ENCODE measurements at places on chromosomes 3 and 15.
A peak's percentile ranks its signal among the peaks of the same experiment; 100 is the strongest.

GRCh38 chr15:94542391-94542790 lies 311.0 kb downstream of the MCTP2 start:
- DNase-seq: no peak

- DNase-seq: no peak
Observed at GRCh38 chr15:41794081-41794480, 19.8 kb downstream of the MAPKBP1 start.

- DNase-seq: no peak
Observed at GRCh38 chr3:116524453-116525210, 79.3 kb upstream of the LSAMP start.

GRCh38 chr3:42214565-42215283 lies 51.3 kb downstream of the CCK start:
- DNase-seq: no peak

DNA sequence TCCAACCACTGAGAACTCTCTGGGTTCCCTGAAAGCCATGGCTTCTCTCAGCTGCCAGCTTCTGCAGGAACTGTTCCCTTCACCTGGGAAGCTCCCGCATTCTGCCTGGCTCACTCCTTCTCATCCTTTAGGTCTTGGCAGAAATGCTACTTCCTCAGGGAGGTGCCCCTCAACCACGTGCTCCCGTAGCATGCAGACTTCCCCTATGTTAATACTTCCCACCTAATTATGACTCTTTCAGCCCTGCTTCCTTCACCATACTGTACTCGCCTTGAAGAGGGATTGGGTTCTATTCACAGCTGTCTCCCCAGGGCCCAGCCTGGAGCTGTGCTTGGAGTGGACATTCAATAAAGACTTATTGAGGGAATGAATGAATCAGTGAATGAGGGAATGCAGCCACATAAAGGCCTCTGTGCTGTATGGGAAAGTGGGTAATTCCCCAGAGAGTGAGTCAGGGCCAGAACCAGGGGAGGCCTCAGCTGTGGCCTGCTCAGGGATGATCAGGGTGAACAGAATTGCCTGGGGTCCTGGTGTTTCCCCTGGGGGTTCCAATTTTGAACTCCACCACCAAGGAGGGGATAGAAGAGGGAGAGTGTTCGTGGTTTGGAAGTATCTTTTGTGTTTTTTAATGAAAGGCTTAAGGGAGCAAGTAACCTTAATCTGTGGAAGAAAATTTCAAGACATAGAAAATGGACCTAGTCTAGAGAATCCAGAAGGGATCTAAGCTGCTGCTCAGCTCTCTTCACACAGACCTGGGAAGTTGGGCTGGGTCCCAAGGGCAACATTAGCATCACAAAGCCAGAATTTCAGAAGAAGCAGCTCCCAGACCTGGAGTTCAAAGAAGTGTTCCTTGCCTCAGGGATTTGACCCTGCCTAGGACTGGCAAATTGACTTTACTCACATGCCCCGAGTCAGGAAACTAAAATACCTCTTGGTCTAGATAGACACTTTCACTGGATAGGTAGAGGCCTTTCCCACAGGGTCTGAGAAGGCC lies 14.6 kb upstream of the FAM107A start:
- no peak for DNase-seq

DNA sequence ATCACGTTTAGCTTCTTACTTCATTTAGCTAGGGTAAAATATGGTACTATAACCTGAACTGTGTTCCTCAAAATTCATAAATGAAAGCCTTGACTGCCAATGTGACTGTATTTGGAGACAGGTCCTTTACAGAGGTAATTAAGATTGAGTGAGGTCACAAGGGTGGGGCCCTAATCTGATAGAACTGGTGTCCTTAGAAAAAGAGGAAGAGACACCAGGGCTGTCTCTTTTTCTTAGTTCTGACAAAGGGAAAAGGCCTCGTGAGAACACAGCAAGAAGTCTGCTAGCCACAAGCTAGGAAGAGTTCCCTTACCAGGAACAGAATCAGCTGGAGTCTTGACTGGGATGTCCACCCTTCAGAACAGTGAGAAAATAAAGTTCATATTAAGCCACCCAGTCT lies 162.7 kb downstream of the GMNC start:
- no peak for DNase-seq

GRCh38 chr3:114026331-114026730 lies 30.0 kb downstream of the CCDC191 start:
- DNase-seq: no peak

DNA sequence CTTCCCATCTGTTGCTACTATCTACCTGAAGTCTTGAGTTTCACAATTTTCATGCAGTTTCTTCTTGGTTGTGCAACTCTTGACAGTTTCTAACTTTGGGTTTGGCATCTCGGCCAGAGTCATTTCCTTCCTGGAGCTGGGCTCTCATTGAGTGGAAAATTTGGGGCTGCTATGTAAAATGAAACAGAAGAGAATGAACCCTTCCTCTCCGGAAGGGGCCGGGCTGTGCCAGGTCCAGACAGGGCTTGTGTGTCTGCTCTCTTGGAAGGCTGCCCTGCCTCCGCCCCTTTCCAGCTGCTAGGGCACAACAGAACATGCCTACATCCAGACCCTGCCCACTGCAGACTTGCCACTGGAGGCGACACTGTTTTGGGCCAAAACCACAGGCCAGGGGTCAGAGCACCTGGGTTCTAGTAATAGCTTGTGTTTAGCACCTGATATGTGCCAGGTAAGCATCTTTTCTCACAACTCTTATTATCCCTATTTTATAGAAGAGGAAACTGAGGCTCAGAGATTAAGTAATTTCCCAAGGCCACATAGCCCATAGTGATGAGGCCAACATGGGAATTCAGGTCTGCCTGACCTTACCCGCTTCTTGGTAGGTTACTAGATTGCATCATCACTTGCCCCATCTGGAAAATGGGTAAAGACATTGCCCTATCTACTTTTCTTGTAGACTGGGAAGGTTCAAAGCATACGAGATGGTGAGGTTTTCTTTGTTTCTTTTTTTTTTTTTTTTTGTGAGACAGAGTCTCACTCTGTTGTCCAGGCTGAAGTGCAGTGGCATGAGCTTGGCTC lies 25.0 kb downstream of the IRAK2 start:
- peak; percentile 74 for DNase-seq

DNA sequence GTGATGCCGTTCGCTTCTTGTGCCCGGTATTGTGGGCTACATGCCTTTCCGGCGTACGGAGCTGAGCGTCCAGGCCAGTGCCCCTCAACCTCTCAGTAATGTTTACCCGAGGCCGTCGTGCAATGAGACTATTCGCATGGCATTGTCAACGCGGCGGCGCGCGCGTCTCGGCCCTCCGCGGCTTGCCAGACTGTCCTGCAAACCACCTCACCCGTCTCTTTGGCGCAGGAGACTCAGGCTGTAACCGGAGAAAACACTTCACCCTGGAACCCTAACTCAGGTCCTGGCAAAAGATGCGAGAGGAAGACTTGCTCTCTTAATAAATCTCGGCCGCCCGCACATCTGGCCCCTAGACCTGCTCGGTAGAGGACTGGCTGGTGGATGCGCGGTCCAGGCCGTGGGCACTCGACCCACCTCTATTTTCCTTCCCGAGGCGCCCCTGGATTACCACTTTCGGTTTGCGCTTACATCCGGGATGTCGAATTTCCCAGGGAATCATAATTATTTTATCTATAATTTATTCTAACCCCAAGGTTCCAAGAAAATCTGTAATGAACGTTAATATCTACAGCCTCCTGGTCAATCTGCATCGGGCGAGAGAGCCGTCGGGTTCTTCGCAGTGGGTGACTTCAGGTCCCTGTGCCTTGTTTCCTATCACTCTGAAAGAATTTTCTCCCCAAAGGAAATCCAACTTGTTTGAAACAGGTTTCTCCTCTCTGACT lies 71.8 kb upstream of the POLG start:
- no peak for DNase-seq

DNA sequence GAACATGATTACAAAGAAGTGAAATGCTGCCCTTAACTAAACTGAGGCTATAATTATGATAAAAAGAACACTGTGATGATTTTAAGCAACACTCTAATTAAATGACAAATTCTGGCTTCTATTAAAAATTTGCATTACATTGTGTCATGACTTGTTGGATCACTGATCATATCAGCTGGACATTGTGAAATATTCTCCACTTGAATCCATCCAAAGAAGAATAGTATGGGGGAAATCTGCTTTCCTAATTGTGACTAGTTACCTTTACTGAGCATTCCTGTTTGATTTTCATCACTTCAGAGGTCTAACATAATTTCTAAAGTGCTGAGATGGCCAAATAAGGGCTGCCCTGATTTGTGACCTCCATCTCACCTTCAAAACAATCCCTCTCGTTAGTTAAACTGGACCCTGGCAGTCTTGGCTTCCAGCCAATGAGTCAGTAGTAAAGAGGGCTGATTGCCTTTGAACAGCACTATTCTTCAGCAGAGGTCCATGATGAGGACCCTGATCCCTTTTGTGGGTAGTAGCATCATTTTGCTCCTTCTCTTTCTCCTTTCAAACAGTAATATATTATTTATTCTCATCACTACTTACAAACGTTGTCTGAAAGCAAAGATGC lies 53.5 kb upstream of the LEKR1 start:
- no peak for DNase-seq

DNA sequence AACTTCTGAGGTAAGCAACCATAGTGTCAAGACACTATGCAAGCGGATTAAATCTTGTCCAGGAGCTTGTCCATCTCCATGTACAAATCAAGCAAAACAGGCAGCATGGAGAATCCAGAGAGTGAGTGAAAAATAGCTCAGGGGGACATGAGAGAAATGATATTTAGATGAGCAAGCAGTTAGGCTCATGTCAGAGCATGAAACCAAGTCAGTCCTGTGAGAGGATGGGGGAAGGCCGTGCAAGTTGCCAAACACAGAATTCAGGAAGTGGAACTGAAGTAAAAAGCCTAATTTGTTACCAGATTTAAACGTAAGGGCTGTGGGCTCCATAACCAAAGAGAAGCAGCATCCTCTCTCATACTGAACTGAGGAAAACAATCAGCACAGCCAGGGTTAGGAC lies 995.9 kb downstream of the MCTP2 start:
- DNase-seq: no peak

DNA sequence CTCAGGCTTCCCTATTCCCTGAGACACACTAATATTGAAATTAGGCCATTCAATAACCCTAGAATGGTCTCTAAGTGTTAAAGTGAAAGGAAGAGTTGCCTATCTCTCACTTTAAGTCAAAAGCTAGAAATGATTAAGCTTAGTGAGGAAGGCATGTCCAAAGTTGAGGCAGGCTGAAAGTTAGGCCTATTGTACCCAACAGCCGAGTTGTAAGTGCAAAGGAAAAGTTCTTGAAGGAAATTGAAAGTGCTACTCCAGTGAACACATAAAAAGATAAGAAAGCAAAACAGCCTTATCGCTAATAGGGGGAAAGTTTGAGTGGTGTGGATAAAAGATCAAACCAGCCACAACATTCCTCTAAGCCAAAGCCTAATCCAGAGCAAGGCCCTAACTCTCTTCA lies 117.9 kb upstream of the SPATA12 start:
- DNase-seq: no peak

- DNase-seq: no peak
Observed at GRCh38 chr3:42213417-42213816, 52.6 kb downstream of the CCK start.

DNA sequence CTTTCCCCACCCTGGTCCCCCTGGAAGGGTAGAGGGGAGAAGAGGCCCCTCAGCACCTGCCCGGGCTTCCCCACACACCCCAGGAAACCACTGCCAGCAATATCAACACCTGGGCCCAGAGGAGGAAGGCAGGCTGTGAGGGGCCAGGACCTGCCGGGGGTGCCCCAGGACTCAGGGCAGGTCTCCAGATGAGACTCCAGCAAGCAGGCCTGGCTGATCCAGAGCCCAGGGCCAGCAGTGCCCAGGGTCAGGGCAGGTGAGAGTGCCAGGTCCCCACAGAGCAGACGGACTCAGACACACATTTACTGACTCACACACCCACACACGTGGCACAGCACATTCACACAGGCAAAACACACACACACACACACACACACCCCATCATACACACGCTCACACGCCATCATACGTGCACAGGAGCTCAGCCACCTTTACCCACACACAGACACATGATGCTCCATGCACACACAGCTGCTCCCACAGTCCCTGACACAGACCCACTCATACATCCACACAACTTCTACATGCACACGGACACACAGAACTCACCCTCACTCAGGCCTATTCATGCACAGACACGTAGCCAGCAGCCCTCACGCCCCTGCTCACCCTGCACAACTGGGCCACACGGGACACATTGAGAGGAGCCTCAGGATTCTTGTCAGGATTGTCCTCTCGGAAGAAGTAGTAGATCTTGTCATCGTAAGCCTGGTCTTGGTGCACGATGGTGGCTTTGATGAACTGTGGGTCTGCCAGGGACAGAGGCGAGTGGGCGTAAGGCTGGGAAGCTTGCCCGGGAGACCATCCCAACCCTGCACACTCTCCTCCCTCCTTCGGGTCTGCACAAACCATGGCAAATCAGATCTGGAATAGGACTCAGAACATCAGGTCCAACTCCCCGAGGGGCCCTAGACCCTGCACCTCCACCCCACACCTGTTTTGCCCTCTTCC lies 17.5 kb downstream of the SEMA7A start:
- no peak for DNase-seq

GRCh38 chr3:171971919-171972514 lies 67.4 kb upstream of the FNDC3B start:
- no peak for DNase-seq

DNA sequence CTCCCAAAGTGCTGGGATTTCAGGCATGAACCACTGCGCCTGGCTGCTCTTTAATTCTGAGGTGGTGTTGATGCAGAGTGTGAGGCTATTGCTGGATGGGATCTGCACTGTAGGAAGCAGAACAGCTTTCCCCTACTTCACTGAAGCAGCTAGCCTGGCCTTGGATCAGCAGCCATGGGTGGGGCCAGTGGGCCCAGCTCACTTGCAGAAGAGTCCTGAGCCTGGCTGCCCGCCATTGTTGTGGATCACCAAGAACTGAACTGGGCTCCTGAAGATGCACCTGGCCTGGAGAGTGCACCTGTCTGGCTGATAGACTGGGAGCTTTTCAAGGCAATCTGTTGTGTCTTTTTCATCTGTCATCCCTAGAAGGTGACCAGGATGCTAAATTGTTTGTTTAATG lies 11.9 kb downstream of the TLNRD1 start:
- no peak for DNase-seq

GRCh38 chr15:38053776-38054175 lies 119.3 kb downstream of the TMCO5A start:
- no peak for DNase-seq

- DNase-seq: no peak
Observed at GRCh38 chr3:48532271-48532976, 24.2 kb downstream of the PFKFB4 start.

DNA sequence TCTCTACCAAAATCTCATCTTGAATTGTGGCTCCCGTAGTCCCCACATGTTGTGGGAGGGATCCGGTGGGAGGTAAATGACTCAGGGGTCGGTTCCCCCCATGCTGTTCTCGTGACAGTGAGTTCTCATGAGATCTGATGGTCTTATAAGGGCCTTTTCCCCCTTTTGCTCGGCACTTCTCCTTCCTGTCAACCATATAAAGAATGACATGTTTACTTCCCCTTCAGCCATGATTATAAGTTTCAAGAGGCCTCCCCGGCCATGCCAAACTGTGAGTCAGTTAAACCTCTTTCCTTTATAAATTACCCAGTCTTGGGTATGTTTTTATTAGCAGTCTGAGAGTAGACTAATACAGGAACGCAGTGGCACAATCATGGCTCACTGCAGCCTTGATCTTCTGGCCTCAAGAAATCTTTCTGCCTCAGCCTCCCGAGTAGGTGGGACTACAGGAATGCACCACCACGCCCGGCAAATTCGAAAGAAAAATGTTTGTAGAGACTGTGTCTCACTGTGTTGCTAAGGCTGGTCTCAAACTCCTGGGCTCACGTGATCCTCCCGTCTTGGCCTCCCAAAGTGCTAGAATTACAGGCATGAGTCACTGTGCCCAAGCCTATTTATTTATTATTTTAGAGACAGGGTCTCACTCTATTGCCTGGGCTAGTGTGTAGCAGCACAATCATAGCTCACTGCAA lies 101.0 kb downstream of the ATP10A start:
- DNase-seq: peak; percentile 53

Data from CD4-positive, alpha-beta T cell (primary cell).